Heart left ventricle (tissue), 16 donors: ENCODE measurements at places on chromosomes 16 and 17. TPM values are rescaled to one million over a fixed set of nuclear protein-coding genes. Genes with fewer than 3 reads are reported as not detected.

DNA sequence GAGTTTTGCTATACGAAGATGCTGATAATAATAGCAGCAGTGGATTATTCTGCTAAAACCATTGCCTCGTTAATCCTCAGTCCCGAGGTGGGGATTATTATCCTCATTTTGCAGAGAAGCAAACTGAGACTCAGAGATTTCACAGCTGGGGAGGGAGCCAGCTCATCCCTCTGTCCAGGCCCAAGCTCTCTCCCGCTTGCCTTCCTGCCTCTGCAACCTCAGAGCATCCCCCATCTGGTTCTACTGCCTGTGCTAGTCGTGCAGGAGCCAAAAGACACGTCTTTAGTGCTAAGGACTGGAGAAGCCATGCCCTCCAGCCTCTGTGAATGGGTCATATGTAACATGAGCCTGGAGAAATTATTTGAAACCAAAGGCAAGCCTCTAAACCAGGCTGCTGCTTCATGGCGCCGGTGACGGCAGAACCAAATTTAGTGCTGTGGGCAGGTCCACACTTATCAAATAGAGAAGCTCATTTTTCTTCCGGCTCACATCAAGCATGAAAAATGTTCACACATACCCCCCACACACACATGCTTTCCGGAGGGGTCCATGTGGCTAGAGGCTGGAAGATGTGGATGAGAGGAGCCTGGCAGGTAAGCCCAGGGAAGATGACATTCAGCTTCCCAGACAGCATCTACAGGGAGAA, 13.5 kb downstream of the MAPT start:
- no peak overlapping the region for H3K4me3 ChIP-seq
- no peaks in the 10 kb centered on the region for H3K27me3 ChIP-seq
- no peak overlapping the region for H3K27ac ChIP-seq
- H3K4me1 ChIP-seq: peaks cover 33% of the 10 kb centered on the region
- no peak for DNase-seq

DNA sequence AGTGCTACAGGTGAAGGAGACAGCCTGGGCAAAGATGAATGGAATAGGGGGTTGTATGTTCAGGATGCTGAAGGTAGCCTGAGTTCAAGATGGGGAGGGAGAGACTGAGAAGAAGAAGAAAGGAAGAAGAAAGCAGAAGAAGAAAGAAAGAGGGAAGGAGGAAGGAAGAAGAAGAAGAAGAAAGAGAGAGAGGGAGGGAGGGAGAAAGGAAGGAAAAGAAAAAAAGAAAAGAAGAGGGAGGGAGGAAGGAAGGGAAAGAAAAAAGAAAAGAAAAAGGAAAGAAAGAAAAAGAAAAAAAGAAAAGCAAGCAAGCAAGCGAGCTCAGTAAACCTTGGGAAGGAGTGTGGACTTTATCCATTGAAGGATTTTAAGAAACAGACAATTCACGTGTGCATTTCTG, 7.8 kb downstream of the CCDC42 start:
- H3K4me3 ChIP-seq: no peak overlapping the region
- no peaks in the 10 kb centered on the region for H3K27me3 ChIP-seq
- H3K4me1 ChIP-seq: no peaks in the 10 kb centered on the region
- H3K27ac ChIP-seq: no peak overlapping the region
- H3K36me3 ChIP-seq: no peaks in the 10 kb centered on the region

DNA sequence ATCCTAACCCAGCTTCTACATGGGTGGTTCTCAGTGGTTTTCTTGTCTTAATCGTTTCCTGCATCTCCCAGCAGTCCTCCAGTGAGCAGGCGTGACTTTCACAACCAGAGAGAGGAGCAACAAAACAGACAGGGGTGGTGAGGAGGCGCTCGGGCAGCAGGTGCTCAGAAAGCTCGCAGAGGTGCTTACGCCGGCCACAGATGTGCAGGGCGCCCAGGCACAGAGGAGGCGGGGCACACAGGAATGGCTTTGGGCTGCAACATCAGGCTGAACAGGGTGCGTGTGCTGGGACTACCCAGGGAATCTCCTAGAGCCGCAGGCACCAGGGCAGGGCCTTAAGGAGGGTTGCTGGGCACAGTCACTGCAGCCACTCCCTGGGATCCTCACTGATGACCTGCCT, 32.6 kb downstream of the KLHDC4 start:
- no peaks in the 10 kb centered on the region for H3K36me3 ChIP-seq
- H3K27ac ChIP-seq: no peak overlapping the region
- no peaks in the 10 kb centered on the region for H3K27me3 ChIP-seq
- DNase-seq: no peak
- H3K4me3 ChIP-seq: no peak overlapping the region

Gene FOXF1
- 0.24 TPM for total RNA-seq

- H3K27ac ChIP-seq: no peak overlapping the region
- no peaks in the 10 kb centered on the region for H3K36me3 ChIP-seq
- DNase-seq: no peak
- no peaks in the 10 kb centered on the region for H3K27me3 ChIP-seq
- H3K4me3 ChIP-seq: no peak overlapping the region
- no peaks in the 10 kb centered on the region for H3K4me1 ChIP-seq
Measured at GRCh38 chr16:57977418-57978069, 6.6 kb upstream of the CNGB1 start.
